ENCODE measurements at places on chromosomes 3 and 15. TPM values are rescaled to one million over a fixed set of nuclear protein-coding genes. Genes with fewer than 3 reads are reported as not detected.

GCHFR gene
- 8.1 TPM for total RNA-seq

GOLGA8R gene
- total RNA-seq = 0.29 TPM

C3orf85 gene
- not detected for total RNA-seq

RARRES1 gene
- 11.0 TPM for total RNA-seq

HTR3E gene
- not detected for total RNA-seq

TMEM207 gene
- not detected for total RNA-seq

FAM43A gene
- total RNA-seq = 4.3 TPM

NIT2 gene
- total RNA-seq = 75.0 TPM

THPO gene
- not detected for total RNA-seq

DISP2 gene
- 1.1 TPM for total RNA-seq

RAD54L2 gene
- total RNA-seq = 5.1 TPM

SLC9A9 gene
- 0.48 TPM for total RNA-seq

GP5 gene
- not detected for total RNA-seq

GPR87 gene
- 1.2 TPM for total RNA-seq

FSD2 gene
- total RNA-seq = not detected

FLNB gene
- 320 TPM for total RNA-seq

COL6A5 gene
- not detected for total RNA-seq

FANCD2 gene
- total RNA-seq = 20.9 TPM

PCSK6 gene
- 11.9 TPM for total RNA-seq

TRPM1 gene
- not detected for total RNA-seq

TMA7 gene
- total RNA-seq = 288 TPM

CCDC33 gene
- total RNA-seq = 7.6 TPM

GOLGA8M gene
- total RNA-seq = not detected

CCR8 gene
- not detected for total RNA-seq

All from A549 treated with DMSO at 1 μM for 4 hours (cell line).